RPMI7951 (cell line): ENCODE measurements at places on chromosomes 7 and 10. TPM values are rescaled to one million over a fixed set of nuclear protein-coding genes. Genes with fewer than 3 reads are reported as not detected.
A peak's percentile ranks its signal among the peaks of the same experiment; 100 is the strongest.

DNA sequence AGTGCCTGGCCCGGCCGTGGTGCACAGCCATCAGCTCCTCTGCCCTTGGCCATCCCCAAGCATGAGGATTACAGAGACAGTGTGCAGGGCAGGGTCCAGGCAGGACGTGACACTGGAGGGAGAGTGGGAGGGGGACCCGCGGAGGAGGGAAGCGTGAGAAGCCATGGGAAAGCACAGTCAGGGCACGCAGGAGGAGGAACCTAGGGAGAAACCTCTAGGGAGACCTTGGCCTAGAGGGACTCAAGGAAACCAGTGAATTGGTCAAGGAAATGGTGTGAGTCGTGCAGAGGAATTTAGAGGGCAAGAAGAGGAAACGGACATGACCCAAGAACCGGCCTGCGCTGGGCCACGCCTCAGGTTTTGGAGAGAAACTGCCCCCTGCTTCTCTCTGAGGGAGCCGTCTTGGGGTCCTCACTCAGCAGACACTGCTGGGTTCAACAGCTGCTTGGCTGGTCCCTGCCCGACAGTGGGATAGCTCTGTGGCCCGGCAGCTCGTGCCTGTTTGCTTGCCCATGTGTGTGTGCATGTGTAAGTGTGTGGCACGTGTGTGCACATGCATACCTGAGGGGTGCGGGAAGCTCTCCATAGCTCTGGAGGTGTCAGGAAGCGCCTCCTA, 3.2 kb downstream of the OPN4 start:
- DNase-seq: no peak

DNA sequence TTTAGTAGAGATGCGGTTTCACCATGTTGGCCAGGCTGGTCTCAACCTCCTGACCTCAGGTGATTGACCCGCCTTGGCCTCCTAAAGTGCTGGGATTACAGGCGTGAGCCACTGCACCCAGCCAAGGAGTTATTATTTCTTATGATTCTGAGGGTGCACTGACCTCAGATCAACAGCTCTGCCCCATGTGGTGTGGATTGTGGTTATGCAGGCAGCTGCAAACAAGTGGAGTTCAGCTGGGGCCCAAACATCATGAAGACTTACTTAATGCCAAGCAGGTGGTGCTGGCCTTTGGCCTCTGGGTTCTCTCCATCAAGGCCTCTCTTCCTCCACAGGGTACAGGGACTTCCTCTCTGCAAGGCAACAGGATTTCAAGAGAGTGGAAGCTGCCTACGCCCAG, 45.1 kb upstream of the OPTN start:
- no peak for DNase-seq

- DNase-seq: peak; percentile 88
Observed at GRCh38 chr7:5421714-5422395, 1.8 kb downstream of the TNRC18 start.

DNA sequence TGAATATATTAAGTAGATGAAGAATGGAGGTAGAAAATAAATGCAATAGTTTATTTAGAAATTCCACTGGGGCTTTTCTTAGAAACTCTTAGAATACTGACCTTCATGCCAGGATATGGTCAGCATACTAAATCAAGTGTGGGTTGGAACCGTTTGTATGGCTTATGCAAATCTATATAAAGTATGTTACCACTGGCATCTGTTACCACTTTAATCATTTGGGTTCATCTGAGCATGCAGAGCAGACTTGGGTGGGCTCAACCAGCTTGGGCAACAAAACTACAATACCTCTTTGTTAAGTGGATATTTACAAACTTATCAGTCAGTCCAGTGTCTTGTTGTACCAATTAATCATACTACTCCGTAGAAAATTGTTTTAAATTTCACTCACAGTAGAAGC, 125.8 kb downstream of the CRPPA start:
- DNase-seq: peak; percentile 61

DNA sequence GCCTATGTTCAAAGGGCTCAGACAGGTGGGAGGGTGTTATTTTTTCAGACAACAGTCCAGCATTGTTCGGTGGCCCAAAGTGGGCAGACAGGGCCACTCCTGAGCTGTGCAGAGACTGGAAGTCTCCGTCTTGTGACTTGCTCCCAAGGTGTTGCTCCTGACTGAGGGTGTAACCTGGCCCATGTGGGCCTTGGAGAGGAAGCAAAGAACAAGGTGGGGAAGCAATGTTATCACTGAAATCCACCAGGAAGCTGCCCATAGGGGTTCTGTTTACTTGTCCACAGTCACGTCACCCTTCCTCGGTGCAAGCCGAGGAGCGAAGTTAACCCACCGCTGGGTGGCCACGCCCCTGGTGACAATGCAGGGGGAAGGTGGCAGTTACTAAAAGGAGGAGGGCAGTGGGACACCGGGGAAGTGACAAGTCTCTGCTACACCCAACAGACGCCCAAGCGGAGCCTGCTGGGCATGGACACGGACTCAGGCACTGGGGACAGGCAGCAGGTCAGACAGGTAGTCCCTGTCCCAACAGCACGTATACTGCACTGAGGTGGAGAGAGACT, 311.6 kb upstream of the MKI67 start:
- DNase-seq: no peak

GRCh38 chr7:104241538-104242209, 33.9 kb upstream of the ORC5 start:
- DNase-seq: no peak

- no peak for DNase-seq
Observed at GRCh38 chr7:137981668-137982067, 20.2 kb downstream of the CREB3L2 start.

- DNase-seq: no peak
Observed at GRCh38 chr10:32970910-32971309, 12.9 kb upstream of the ITGB1 start.

DNA sequence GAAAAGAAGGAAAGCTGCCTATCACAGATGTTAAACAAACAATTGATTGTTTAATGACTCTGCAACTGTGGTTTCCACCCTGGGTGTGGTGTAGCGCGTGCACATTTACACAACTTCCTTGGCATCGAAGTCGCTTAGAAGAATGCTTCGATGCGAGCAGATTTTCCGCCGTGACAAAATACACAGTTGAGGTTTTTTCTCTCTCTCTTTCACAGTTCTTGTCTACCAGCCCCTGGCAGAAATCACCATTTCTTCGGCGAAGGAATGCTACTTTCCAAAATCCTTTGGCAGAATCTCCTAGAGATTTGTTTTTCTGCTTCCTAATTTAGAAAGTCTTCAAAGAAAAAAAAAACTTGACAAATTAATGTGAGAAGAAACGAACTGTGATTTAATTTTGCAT, 70.7 kb upstream of the C1QL3 start:
- DNase-seq: no peak

GRCh38 chr7:135197343-135197742, 14.0 kb downstream of the WDR91 start:
- no peak for DNase-seq

GRCh38 chr10:95363303-95363912, 72.6 kb upstream of the PDLIM1 start:
- peak; percentile 60 for DNase-seq

- DNase-seq: peak; percentile 94
Observed at GRCh38 chr7:23597094-23598091, at the start of gene CCDC126. CCDC126 (plus strand) TSS chr7:23597382; CDS start chr7:23611316, 13,934 bp downstream.

- no peak for DNase-seq
Observed at GRCh38 chr7:46756996-46757395, 824.9 kb downstream of the TNS3 start.

The CYP3A7 gene
- total RNA-seq: not detected in 2 replicates

The AOC1 gene
- total RNA-seq: not detected in 2 replicates

The TMEM248 gene
- total RNA-seq: 102 and 120 TPM in 2 replicates

The TWIST1 gene
- total RNA-seq: 32.0 and 36.8 TPM in 2 replicates

The PSD gene
- 0.24 and 1.5 TPM in 2 replicates for total RNA-seq

The NKX1-2 gene
- total RNA-seq: not detected in 2 replicates

The CLDN3 gene
- not detected in 2 replicates for total RNA-seq

The SORCS1 gene
- total RNA-seq: under 0.01 and 0.10 TPM in 2 replicates
